ENCODE measurements at places on chromosomes 12 and 14.

GRCh38 chr14:92471919-92472318 is 41.7 kb upstream of the RIN3 start:
- no peak for DNase-seq

GRCh38 chr12:48827513-48828096 is 9.3 kb downstream of the CACNB3 start:
- DNase-seq, result no peak

GRCh38 chr14:64060648-64061096 is 207.9 kb downstream of the SYNE2 start:
- DNase-seq, result peak; percentile 21

GRCh38 chr12:57844709-57845477 is 1.6 kb downstream of the CTDSP2 start:
- DNase-seq, result peak; percentile 59

DNA sequence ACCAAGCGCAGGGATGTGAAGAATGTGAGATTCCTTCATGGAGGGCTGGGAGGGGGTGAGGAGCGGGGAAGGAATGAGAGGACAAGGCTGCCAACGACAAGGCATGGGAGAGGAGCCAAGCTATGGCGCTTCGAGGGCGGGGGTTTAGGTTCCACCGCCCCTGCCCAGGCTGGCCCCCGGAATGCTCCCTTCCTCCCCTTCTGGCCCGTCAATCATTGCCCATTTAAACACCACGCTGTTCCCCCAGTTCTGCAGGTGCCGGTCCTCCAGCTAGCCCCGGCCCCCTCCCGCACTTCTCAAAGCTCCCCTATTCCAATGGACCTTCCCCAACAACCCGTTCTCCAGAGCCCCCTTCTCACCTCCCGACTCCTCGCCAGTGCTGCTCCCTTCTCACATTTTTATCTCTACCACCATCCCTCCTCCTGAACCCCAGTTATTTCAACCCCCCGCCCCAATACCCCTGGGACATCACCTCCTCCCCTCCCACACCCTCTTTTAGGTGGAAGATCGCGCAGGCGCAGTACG is 428 bp downstream of the RNF41 start:
- DNase-seq, result no peak

GRCh38 chr12:20757-21156 is 45.8 kb upstream of the IQSEC3 start:
- no peak for DNase-seq

GRCh38 chr12:13745111-13745860 is 236.1 kb downstream of the GRIN2B start:
- DNase-seq, result no peak

- DNase-seq, result peak; percentile 30
Observed at GRCh38 chr14:101960225-101960624, 4.1 kb upstream of the DYNC1H1 start.

GRCh38 chr14:63857466-63858030 is 4.7 kb downstream of the SYNE2 start:
- no peak for DNase-seq

- DNase-seq, result no peak
Observed at GRCh38 chr12:110940933-110941332, 20.6 kb upstream of the MYL2 start.

GRCh38 chr14:61330511-61330910 is 9.1 kb downstream of the PRKCH start:
- DNase-seq, result no peak

GRCh38 chr12:22969521-22969920 is 344.6 kb downstream of the ETNK1 start:
- DNase-seq, result no peak

GRCh38 chr12:64895526-64895925 is 71.1 kb downstream of the TBC1D30 start:
- no peak for DNase-seq

GRCh38 chr12:82203086-82203485 is 155.1 kb downstream of the CCDC59 start:
- DNase-seq, result no peak

GRCh38 chr14:57749267-57749666 is 116.6 kb downstream of the SLC35F4 start:
- no peak for DNase-seq

GRCh38 chr12:130079279-130079678 is 83.0 kb upstream of the FZD10 start:
- DNase-seq, result no peak

GRCh38 chr12:75655315-75655806 is 144.0 kb upstream of the KRR1 start:
- DNase-seq, result no peak

- no peak for DNase-seq
Observed at GRCh38 chr14:86824167-86824566, 1168.8 kb downstream of the GALC start.

GRCh38 chr12:7555752-7556151 is 52.2 kb upstream of the CD163 start:
- DNase-seq, result no peak

DNA sequence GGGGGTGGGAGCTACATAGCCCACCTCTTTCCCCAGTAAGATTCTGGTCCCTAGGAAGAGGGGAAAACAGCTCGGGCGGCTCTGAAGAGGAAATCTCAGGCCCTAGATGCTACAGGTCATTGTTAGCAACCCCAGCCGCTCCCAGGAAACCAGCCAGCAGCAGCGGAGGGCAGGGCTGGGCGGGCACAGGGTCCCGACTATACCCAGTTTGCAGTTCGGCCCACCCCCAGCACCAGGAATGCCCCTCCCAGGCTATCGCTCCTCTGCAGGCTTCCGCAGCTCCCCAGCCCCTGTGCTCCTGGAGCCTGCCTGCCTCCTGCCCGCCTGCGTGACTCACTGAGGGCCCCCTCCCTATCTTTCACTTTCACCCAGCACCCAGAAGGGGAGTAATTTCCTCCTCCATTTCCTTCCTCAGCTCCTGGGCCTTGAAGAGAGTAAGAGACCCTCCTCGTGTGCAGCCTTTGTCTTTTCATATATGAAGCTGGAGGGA is 27.2 kb upstream of the PNMA1 start:
- peak; percentile 73 for DNase-seq

- DNase-seq, result no peak
Observed at GRCh38 chr12:117045160-117046010, 53.8 kb downstream of the TESC start.

- no peak for DNase-seq
Observed at GRCh38 chr12:23359975-23360701, 589.3 kb downstream of the SOX5 start.

DNA sequence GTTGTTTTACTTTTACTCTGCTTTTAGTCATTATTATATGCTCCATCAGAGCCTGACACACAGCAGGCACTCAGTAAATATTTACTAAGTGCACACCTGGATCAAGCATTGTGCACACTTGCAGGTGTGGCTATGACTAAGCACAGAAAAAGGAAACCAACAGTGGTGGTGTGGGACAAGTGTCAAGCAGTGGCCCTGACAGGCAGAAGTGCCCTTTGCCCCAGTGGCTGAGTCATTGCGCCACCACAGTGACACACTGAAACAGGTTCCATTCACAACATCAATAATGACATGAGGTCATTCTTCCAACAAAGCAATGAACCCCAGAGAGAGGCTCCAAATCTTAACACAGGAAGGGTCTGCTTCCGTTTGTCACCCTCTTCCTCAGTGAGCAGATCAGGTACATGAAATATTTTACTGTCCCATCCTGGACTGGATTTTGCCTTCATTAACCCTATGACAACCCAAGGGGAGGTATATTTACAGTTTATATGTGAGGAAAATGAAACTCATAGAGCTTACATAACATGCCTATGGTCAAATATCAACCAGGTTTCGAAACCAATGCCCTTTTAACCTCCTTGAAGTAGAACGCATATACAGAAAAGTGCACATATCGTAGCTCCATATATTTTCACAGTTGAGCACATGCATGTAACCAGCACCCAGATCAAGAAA is 82.6 kb upstream of the GTF2A1 start:
- peak; percentile 23 for DNase-seq

DNA sequence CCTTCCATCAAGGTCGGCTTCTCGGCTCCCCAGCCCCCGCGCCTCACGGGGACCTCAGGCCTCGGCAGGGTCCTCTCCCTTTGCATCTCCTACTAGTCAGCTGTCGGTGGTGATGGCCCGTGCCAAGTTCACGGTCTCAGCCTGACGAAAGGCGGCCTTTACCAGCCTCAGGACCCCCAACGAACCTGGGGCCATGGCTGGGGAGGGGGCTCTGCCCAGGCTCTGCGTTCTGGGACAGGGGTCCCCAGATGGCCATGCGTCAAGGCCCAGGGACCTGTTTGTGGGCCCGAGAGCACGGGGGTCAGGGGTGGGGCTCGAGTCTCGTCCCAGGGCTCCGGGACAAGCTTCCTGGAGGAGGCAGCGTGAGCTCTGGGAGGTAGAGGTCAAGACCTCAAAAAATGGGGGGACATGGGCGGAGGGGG is 32.8 kb upstream of the DEGS2 start:
- no peak for DNase-seq

- DNase-seq, result no peak
Observed at GRCh38 chr12:1499351-1499750, 95.0 kb downstream of the FBXL14 start.

DNA sequence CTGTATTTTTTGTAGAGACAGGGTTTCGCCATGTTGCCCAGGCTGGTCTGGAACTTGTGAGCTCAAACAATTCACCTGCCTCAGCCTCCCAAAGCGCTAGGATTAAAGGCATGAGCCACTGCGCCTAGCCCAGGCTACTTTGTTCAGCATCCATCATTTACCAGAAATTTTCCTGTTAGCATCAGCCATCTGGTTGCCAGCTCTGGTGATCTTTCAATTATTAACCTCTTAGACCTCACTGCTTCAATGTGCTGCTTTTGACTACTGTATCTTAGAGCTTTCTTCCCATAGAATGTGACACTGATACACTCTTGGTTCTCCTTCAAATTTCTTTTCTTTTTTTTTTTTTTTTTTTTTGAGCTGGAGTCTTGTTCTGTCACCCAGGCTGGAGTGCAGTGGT is 5.4 kb upstream of the AMHR2 start:
- no peak for DNase-seq

- no peak for DNase-seq
Observed at GRCh38 chr12:29569132-29569757, 71.8 kb upstream of the OVCH1 start.

DNA sequence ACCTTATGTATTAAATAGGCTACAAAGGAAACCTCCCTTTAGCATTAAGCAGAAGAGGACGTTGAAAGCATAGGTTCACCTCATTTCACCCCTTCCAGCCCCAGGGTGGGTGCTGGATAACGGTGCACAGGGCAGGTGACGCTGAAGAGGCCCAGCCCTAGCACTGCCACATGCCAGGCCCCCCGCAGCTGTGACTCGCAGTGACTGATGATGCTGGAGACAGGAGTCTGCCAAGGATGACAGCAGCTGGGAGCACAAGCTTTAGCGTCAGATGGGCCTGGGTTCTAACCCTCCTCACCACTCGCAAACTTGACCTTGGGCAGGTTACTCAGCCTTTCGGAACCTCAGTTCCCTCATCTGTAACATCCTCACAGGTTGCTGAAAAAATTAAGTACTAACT is 76.7 kb downstream of the TBK1 start:
- DNase-seq, result no peak

DNA sequence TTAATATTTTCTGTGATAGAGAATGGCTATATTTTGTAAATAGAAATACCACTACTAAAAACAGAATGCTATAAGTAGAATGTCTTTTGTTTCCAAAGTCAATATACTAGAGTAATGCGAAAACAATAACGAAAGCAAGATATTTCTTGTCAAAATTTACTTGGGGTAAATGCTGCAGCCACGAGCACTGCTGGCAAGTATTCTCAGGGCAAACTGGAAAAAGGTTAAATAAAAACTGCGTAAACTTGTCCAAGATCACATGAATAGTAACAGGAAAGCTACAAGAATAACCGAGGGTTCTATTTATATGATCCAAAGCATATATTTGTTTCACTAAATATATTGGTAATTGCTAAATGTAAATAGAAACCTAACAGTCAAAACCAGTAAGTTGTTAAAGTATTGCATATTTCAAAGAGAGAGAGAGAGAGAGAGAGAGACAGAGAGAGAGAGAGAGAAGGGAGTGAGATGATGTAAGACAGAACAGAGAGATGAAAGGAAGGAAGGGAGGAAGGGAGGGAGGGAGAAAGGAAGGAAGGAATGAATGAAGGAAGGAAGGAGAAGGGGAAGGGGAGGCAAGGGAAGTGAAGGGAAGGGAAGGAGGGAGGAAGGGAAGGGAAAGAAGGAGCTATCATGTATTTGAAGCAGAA is 231.7 kb downstream of the KCNC2 start:
- no peak for DNase-seq

GRCh38 chr12:82412246-82412645 is 53.9 kb downstream of the METTL25 start:
- DNase-seq, result no peak

DNA sequence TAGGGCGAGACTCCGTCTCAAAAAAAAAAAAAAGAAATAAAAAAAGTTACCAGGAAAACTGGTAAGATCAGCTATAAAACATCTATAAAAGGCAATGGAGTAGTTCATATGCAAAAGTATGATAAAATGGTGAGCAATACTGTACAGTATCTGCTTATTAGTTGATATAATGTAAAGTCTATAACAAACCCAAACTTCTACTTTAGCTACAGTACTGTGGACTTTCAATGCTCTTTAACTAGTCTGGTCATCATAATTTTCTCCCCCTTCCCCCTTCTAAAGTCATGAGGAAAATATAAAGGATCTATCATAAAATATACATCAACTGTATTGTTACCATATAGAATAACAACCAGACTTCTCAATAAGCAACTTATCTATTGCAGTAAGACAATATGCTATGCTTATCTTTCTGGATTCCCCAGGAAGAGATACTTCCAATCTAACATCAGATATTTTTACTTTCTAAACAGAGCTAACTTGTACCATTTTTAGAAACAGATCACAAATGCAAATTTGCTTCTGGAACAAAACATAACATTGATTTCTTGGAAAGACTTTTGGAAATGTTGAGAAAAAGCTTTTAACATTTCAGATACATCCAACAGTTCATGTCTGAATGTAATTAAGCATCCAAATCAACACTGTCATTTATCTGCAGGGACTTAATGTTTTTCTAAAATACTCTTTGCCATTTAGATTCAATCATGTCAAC is 43.8 kb downstream of the MDM2 start:
- no peak for DNase-seq

GRCh38 chr12:111825509-111825908 is 16.5 kb upstream of the MAPKAPK5 start:
- no peak for DNase-seq

GRCh38 chr12:118549510-118549980 is 173.2 kb downstream of the SUDS3 start:
- DNase-seq, result no peak

DNA sequence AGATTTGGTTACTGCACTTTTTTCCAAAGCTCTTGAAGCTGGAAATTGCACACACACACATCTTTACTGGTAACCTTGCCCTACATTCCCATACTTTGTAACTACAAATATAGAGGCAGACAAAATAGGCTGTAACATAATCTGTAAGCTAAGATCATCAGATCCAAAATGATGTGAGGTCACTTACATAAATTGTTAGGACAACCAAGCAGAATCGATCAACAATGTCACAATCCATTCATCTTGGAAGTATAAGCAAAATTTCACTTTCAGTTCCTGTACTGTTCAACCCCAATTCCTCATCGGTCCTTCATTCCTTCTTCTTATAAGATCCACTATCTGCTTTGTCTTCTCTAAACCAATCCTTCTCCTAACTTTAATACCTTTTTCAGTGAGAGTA is 72.6 kb downstream of the EPS8 start:
- DNase-seq, result no peak

GRCh38 chr12:24948420-24948756 is 513 bp downstream of the BCAT1 start:
- DNase-seq, result peak; percentile 41

GRCh38 chr12:53208877-53209463 is 1.9 kb upstream of the ITGB7 start:
- DNase-seq, result no peak

- no peak for DNase-seq
Observed at GRCh38 chr12:20438299-20438779, 70.0 kb downstream of the PDE3A start.

GRCh38 chr12:132494294-132495164 is 4.6 kb downstream of the FBRSL1 start:
- DNase-seq, result no peak
